ENCODE measurements at places on chromosomes 2 and 18. TPM values are rescaled to one million over a fixed set of nuclear protein-coding genes. Genes with fewer than 3 reads are reported as not detected.

GRCh38 chr2:202135091-202135874 lies 62.2 kb downstream of the KIAA2012 start:
- DNase-seq = no peak
- H3K27me3 ChIP-seq = no peaks in the 10 kb centered on the region
- no peak overlapping the region for H3K4me3 ChIP-seq

DNA sequence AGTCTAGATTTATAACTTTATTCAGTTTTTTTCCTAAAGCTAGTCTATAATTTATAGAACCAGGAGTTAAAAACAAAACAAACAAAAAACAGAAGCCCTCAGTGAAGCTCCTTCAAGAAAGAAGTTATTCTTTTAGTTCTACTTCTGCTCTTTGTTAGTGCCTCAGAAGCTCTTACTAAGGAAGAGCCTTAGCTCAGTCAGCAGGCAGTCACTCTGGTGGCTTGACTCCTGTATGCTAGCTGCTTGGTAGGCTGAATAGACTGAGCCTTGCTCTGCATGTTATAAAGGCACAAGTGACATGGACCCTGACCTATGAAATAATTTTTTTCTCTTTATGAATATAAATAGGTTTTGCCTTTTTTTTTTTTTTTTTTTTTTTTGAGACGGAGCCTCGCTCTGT lies 24.8 kb downstream of the NCOA1 start:
- H3K27ac ChIP-seq = no peak overlapping the region
- no peaks in the 10 kb centered on the region for H3K36me3 ChIP-seq
- no peaks in the 10 kb centered on the region for H3K27me3 ChIP-seq

DNA sequence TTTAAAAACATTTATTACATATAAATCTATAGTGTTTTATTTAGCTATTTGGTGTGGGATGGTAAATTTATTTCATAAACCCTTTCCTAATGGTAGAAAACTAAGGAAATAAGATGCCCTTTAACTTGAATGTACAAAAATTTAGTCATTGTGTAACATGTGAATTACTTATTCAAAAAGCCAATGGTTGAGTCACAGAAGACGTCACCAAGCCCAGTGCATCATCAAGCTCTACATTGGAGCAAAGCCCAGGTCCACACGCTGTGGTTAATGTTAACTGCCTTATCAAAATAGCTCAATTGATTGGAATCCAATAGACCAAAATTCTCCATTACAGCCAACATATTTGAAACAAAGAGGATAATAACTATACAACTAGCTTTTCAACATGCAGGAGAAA lies 145.5 kb upstream of the LYPD1 start:
- no peaks in the 10 kb centered on the region for H3K36me3 ChIP-seq
- no peaks in the 10 kb centered on the region for H3K4me1 ChIP-seq
- no peak overlapping the region for H3K4me3 ChIP-seq
- H3K27ac ChIP-seq = no peak overlapping the region
- no peaks in the 10 kb centered on the region for H3K27me3 ChIP-seq
- no peak for DNase-seq

DNA sequence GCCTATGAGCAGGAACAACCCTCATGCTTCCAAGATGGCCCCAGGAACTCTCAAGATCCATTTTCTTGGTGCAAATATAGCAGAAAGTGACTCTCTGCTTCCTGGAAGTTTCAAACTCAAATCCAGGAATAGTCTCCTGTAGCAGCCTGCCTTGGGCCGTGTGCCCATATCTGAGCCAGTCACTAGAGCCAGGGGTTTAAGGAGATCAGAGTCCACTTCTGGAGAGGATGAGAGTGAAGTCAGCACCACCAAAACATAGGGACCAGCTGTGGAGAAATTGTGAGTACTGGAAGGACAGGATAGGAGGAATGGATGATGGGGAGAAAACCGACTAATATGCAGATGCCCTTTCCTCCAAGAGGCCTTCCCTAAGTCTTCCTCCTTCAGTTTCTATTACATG lies 33.2 kb downstream of the PSD4 start:
- no peak overlapping the region for H3K4me3 ChIP-seq
- H3K4me1 ChIP-seq = no peaks in the 10 kb centered on the region
- no peak for DNase-seq
- H3K27ac ChIP-seq = no peak overlapping the region
- H3K36me3 ChIP-seq = no peaks in the 10 kb centered on the region
- H3K27me3 ChIP-seq = no peaks in the 10 kb centered on the region

DNA sequence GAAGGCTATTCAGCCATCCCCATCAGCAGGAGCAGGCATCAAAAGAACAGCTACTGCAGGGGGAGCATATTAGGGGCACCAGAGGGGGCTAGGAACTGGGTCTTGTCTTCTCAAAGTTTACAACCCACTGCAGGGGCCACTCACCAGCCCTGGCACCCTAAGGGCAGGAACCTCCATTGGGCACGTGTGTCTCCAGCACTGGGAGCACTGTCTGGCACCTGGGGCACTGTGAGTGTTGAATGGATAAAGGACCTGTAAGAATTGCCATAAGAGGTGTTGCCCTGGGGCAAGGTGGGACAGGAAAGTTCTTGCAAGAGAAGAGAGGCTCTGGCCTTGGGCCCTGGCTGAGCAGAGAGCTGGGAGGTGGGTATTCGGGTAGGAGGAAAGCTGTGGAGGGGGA lies 1.4 kb upstream of the STEAP3 start:
- H3K27ac ChIP-seq = no peak overlapping the region
- H3K36me3 ChIP-seq = no peaks in the 10 kb centered on the region
- peaks cover 5% of the 10 kb centered on the region for H3K4me1 ChIP-seq

- no peaks in the 10 kb centered on the region for H3K27me3 ChIP-seq
- no peak overlapping the region for H3K27ac ChIP-seq
- DNase-seq = no peak
- no peaks in the 10 kb centered on the region for H3K4me1 ChIP-seq
- no peak overlapping the region for H3K4me3 ChIP-seq
Observed at GRCh38 chr2:165440367-165440766, 29.1 kb upstream of the CSRNP3 start.

DNA sequence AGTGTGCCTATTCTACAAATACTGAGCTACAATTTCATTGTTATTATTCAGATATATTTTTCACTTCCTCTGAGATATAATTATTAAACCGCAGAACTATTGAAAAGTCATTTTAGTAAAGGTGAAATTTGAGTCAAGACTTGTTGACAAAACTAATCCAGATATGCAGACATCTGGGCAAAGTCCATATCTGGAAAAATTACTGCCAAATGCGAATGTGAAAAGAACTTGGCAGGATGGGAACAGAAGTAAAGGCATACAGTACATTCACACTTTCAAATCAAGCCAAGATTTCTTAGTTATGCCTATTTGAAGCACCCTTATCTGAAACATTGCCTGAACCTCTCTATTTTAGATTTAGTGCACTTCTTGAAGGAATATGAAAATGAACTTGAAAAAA lies 923.6 kb downstream of the CCDC85A start:
- H3K4me1 ChIP-seq = no peaks in the 10 kb centered on the region
- H3K27me3 ChIP-seq = no peaks in the 10 kb centered on the region
- no peak overlapping the region for H3K4me3 ChIP-seq
- no peaks in the 10 kb centered on the region for H3K36me3 ChIP-seq

DNA sequence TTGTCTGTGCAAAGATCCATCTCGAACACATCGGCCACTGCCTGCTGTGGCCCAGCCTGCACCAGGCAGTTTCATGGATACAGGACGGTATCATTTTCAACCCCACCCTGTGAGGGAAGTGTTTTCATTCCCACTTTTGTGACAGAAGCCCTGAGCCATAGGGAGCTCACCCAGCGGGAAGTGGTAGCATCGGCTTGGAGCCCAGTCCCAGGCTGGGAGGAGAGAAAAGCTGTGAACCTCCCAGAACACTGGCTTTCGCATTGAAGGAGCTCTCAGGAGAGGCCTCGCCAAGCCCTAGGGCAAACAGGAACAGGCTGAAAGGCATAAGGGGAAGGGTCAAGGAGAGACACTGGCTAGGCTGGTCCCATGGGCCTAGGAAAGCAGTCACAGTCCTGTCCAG lies 166.1 kb downstream of the TFCP2L1 start:
- no peaks in the 10 kb centered on the region for H3K36me3 ChIP-seq
- no peaks in the 10 kb centered on the region for H3K27me3 ChIP-seq
- H3K4me1 ChIP-seq = no peaks in the 10 kb centered on the region
- H3K27ac ChIP-seq = no peak overlapping the region

- no peaks in the 10 kb centered on the region for H3K36me3 ChIP-seq
- no peak for DNase-seq
- H3K27ac ChIP-seq = no peak overlapping the region
- no peaks in the 10 kb centered on the region for H3K27me3 ChIP-seq
- no peak overlapping the region for H3K4me3 ChIP-seq
- no peaks in the 10 kb centered on the region for H3K4me1 ChIP-seq
Observed at GRCh38 chr18:24470022-24470618, 9.7 kb downstream of the HRH4 start.

DNA sequence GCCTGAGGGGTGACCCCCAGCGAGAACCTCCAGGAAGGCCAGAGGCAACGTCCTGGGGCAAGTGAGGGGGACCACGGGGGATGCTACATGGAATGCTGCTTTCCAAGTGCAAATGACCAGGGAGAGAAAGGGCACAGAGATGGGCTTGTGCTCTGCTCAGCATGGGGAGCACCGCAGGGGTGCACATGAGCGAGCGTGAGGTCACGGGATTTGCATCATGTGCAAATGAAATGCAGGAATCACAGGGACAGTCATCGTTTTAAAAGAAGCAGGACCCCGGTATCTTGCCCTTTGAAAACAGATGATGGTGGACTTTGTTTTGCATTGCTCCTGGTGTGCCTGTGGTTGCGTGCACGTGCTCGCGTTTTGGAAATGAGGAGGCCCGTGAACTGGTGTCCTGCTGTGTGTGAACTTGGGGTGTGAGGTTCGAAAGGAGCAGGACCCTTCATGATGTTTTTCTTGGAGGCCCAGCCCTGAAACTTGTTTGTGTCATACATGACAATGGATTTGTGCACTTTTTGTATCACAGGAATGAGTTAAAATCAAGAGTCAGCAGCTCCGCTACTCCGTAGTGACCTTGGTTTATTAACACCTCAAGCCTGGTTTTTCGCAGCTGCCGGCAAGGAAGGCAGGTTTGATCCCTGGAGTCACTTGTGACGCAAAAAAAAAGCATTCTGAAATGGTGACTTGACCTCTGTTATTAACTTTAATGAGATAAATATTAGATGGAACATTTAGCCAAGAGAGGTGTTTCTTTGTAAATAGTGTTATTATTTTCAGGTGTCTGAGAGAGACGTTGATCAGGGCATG lies 234.5 kb downstream of the LDLRAD4 start:
- no peak for DNase-seq
- no peaks in the 10 kb centered on the region for H3K36me3 ChIP-seq
- H3K4me3 ChIP-seq = no peak overlapping the region
- no peak overlapping the region for H3K27ac ChIP-seq
- H3K27me3 ChIP-seq = no peaks in the 10 kb centered on the region

Gene GATA6
- 9.8 TPM for total RNA-seq

Gene SCN7A
- 16.5 TPM for total RNA-seq

Gene RUFY4
- 0.27 TPM for total RNA-seq

Gene FBLN7
- total RNA-seq = 3.0 TPM

Data from prostate gland (tissue), 2 donors.